SK-N-SH (cell line): ENCODE measurements at places on chromosomes 12 and 14.

- DNase-seq, result peak; percentile 95
Observed at GRCh38 chr12:49868952-49869815, 26.3 kb upstream of the BCDIN3D start.

DNA sequence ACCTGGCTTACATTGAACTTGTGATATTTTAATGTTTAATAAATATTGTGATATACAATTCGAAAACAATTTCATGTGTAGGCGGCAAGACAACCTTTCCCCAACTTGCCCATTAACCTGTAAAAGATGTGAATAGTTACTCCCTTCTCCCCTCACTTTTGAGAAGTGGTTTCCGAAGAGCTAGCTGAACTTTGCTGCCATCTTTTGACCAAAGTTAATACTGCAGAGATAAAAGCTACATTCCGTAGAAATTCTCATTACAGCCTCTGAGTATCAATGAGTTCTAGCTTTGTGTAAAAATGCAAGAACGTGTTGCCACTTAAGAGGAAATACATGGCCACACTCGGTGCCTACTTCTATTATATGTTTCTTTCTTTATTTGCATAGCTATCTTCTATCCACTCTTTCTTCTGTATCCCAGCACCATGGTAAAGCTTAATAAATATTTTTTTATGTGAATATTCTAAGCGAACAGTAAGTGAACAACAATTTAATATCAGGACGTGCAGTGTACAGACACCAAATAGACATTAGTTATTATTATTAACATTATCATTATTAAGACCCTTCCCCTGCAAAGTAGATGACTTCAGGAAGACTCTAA lies 105.1 kb upstream of the TMEM260 start:
- peak; percentile 43 for DNase-seq

DNA sequence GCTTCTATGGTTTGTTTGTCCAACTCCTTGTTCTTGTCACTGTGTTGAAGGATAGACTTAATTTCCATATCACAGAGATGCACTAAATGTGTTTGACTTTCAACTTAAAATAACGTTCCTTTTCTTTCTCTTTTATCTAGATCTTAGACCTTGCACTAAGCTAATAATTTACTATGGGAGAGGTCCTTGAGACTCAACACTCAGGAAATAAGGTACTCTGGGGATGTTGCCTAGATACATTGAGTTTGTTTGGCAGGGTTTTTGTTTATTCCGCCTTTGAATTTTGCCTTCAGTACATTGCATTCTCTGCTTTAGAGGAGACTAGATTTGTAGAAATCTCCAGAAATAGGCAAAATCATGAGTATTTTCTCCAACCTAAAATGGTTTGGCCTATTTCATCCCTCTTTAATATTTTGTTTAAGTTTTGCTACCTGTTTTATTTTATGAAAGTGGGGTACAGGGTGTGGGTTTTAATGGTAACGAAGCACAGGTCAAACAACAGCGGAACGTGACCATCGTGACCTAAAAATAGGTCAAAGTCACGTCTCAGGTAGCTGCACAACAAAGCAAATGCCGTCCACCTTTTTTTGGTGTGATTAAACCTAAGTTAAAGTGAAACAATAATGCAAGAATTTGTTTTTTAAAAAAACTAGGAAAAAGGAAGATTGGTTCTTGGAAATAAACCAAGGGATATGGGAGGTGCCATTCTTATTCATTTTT lies 115.3 kb upstream of the CPSF6 start:
- DNase-seq, result no peak

DNA sequence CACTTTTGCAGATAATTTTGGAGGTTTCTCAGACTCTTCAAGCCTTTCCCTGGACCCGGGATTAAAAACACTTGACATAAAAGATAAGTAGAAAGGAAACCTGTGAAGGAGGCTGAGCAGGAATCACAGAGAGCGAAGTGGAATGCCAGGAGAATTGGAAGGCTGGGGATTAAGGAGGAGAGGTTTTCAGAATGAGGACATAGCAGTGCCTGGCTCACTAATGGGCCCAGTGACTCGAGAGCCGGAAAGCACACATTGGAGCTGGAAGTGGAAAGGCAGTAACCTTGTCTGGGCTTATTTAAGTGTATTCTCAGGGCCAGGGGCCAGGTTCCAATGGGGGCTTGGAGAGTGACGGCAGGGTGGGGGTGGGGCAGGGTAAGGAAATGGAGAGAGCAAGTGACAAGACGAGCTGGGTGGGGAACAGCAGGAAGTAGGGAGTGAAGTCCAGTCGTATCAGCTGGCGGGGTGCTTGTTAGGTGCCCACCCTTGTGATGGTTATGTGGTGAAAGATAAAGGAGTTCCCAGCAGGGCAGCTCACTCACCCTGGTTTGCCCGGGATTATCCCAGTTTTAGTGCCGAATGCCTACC lies 13.1 kb downstream of the EVL start:
- DNase-seq, result no peak

- DNase-seq, result no peak
Observed at GRCh38 chr12:16920451-16920850, 314.5 kb upstream of the LMO3 start.

DNA sequence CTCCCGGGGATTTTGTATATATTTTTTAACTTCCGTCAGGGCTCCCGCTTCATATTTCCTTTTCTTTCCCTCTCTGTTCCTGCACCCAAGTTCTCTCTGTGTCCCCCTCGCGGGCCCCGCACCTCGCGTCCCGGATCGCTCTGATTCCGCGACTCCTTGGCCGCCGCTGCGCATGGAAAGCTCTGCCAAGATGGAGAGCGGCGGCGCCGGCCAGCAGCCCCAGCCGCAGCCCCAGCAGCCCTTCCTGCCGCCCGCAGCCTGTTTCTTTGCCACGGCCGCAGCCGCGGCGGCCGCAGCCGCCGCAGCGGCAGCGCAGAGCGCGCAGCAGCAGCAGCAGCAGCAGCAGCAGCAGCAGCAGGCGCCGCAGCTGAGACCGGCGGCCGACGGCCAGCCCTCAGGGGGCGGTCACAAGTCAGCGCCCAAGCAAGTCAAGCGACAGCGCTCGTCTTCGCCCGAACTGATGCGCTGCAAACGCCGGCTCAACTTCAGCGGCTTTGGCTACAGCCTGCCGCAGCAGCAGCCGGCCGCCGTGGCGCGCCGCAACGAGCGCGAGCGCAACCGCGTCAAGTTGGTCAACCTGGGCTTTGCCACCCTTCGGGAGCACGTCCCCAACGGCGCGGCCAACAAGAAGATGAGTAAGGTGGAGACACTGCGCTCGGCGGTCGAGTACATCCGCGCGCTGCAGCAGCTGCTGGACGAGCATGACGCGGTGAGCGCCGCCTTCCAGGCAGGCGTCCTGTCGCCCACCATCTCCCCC lies 777 bp downstream of the ASCL1 start:
- DNase-seq, result peak; percentile 80

GRCh38 chr12:89949457-89950195 lies 241.0 kb upstream of the ATP2B1 start:
- DNase-seq, result no peak

DNA sequence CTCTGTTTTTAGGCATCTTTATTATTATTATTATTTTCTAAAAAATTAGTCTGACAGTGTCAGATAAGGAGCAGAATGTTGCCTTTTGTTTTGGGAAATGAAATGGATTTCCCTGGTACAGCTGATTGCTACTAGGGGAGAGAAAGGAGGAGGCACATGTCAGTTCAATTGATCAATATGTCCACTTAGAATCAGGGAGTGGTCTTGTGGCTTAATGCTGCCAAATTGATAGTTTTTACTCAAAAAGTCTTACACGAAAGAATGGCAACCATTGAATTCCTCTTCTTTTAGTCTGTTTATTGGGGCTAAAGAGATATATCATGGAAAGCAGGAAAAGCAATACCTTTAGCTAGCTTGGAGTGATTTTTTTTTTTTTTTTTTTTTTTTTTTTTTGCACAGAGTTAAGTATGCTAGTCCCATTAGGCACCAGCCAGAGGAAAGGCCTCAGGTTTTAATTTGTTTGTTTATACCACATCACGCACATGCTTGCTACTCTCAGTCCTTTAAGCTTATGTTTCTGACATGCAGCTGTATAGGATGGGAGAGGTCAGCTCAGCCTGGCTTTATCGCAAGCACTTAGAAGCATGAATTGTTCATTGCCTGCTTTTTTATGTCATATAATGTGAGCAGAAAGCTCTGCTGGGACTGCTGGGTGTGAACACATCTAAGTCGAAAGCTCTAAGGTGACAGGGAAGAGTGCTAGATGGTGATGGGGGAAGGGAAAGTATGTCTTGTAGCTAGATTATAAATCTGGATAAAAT lies 1.4 kb downstream of the AKAP6 start:
- DNase-seq, result no peak

- DNase-seq, result no peak
Observed at GRCh38 chr14:55414551-55414950, 2.9 kb upstream of the ATG14 start.

DNA sequence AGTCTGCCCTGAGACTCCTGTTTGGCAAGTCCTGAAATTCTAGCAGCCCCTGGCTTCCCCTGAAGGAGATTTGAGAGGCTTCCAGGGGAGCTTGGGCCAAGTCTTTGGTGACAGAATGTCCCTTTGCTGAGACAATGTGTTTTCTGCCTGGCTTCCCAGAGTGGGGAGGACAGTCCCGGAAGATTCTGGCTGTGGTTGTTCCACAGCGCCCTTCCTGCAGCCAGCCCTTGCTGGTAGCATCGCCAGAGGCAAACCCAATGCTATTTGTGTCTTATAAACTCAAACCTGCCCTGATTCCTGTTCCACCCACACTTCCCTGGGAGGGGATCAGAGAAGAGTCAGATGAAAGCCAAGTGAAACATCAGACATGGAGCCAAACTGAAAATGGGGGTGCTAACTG lies 56.4 kb upstream of the OAS1 start:
- no peak for DNase-seq

DNA sequence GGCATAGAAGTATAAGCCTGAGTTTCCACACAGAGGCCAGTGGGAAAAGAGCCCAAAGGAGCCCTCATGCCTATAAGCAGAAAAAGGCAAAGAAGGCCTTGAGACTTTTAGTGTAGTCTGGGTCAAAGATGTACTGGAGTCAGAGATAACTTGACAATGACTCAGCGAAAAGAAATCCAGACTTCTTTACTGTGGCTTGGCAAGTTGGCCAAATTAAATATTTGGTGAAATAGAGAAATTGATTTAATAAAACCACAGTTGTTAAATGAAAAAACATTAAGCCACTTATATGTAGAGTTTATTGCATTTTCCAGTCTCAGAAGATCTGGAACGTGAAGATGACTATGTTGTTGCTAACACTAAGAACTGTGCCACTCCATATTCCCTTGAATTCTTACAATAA lies 105.1 kb downstream of the TMTC3 start:
- DNase-seq, result no peak

DNA sequence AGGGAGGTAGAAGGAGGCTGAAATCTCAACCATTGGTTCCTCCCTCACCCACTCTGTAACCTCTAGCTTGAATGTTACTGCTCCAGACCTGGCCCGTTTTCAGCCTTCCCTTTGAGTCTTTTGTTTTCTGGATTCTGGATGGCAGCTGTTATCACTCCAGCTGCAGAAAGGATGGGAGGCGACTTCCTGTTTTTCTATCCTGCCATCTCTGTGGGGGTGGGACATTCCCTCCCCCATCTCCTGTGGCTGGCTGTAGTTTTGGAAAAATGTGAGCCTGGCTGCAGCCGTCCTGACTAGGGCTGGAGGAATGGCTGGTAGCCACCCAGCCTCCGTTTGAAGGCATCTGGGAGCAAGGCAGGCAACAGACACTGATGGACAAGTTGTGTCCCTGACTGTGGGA lies 2.9 kb upstream of the PPFIBP1 start:
- peak; percentile 31 for DNase-seq

DNA sequence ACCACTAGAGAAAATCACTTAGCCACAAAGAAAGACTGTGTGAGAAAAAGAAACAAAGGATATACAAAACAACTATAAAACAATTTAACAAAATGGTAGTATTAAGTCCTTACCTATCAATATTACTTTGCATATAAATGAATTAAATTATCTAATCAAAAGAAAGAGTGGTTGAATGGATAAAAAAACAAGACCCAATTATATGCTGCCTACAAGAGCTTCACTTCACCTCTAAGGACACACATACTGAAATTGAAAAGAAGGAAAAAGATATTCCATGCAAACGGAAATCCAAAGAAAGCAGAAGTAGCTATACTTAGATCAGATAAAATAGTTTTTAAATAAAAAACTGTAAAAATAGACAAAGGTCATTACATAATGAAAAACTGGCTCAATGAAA lies 134.9 kb upstream of the CCDC196 start:
- no peak for DNase-seq

- no peak for DNase-seq
Observed at GRCh38 chr12:129854591-129854990, 49.2 kb downstream of the TMEM132D start.

- DNase-seq, result no peak
Observed at GRCh38 chr12:19810213-19810612, 370.9 kb downstream of the AEBP2 start.

DNA sequence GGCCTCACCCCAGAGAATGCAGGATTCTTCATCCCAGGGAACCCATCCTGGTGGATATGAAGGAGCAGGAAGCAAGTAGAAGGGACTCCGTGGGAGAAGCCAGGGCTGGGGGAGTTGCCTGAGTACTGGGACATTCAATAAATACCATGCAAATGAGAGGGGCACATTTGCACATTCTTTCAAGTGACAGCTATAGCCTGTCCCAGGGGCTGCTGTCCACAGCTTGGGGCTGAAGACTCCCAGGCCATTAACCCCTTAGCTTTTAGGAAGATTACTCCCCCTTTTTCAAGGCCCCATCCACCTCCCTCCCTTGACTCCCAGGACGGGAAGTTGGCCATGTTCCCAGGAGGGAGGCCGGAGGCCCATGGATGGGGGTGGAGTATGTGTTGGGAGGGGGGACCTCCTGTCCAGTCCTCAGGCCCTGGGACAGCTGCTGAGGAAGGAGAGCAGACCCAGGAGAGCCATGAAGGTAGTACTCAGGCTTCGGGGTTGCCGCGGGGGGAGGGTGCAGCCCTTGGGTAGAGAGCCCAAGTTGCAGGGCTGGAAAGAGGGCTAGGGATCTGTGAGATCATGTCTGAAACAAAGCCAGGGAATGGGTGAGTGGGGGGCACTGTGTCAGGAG lies 974 bp upstream of the TNS2 start:
- peak; percentile 52 for DNase-seq

DNA sequence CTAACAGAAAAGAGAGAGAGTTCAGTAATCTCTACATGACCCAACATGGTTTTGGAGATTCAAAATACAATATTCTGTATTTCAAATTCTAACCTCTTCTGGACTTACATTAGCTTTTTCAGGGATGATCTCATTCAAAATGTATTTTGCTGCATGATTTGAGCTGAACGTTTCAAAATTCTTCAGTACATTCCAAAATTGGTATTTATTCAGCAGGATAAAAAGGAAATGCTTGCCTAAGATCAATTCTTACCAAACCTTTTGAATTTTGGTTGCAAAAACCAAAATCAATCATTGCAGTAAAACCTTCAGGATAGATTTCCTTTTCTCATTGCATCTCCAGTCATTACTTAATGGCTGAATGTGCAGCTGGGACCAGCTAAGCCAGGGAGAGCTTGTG lies 1761.3 kb upstream of the SEL1L start:
- no peak for DNase-seq

DNA sequence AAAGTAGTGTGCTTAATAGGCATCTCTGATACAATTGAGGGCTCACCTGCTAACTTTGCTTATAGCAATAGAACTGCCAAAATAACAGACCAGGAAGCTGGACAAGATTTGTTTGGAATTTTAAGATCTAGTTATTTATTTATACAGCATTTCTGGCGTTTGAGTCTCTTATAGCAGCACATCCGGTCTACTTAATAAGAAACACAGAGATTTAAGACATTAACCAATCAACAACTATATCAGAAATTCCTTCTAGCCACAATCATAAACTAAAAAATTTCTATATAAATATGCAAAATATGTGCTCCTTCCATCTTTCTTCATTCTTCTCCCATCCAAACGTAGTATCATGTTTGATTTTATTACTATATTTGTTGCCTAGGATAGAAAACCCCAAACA lies 2.6 kb downstream of the RTN1 start:
- no peak for DNase-seq

GRCh38 chr14:69483765-69484443 lies 624 bp upstream of the PLEKHD1 start:
- DNase-seq, result peak; percentile 82
